ENCODE measurements at places on chromosomes 2 and 18.
A peak's percentile ranks its signal among the peaks of the same experiment; 100 is the strongest.

- no peak for DNase-seq
Measured at GRCh38 chr2:28153851-28154250, 238.8 kb upstream of the FOSL2 start.

GRCh38 chr18:38369772-38370690 is 804.4 kb upstream of the CELF4 start:
- no peak for DNase-seq

DNA sequence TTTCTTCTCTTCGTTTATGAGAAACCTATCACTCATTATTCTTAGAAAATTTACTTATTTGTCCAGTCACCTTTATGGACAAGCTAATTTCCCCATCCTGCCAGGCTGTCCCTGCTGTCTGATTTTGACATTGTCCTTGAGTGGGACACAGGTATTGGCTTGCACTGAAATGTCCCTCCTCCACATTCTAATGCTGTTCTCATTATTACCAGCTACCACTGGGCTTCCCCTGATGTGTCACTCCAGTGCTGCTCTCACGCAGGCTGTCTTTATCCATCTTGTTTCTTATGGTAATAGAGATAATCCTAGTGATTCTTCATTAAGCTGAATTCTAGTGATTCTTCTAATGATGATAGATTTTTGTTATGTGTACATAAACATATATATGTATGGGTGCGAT is 48.1 kb upstream of the RBMS1 start:
- DNase-seq: no peak

DNA sequence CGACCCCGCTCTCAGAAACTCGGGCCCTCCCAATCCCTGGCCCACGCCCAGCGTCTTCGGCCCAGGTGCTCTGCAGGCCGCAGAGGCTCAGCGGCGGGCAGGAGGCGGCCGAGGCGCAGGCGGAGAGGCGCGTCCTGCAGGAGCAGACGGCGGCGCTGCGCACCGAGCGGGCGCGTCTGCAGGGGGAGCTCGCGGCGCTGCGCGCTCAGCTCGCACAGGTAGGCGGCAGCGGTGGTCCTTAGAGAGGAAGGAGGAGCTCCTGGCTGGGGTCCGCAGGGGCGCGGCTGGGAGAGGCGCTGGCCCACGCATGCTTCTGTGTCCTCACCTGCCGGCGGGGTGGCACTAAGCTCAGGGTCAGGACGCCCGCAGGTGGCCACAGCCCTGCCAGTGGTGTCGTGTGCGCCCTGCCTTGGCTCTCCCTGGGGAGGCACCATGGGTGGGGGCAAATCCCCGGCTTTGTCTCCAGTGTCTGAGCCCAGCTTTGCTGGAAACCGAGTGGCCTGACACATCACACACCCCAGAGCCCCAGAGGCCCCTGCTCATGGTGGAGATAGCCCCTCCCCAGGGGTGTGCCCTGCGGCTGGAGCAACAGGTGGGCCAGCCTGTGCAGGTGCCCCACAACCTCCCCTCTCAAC is 14.9 kb upstream of the SNED1 start:
- no peak for DNase-seq

GRCh38 chr18:50880119-50880465 is 1.2 kb downstream of the ME2 start:
- peak; percentile 4 for DNase-seq

DNA sequence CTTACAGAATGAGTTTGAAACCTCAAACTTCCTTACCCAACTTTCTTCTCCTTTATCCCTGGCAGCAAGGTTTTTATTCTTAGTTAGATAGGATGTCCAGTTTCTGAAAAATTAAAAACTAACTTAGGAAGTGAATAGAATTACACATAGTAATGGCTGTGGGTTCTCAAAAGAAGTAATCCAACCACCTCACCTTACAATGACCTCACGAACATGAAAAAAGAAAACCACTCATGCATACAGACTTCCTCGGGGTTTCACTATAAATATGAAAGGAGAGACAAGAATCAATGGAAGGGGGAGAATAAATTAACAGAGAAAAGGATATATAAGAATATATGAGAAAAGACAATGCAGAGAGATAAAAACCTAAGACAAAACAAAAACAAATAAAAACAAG is 1044.3 kb upstream of the KLHL29 start:
- DNase-seq: no peak

- no peak for DNase-seq
Measured at GRCh38 chr2:155714983-155715382, 617.5 kb downstream of the NR4A2 start.

DNA sequence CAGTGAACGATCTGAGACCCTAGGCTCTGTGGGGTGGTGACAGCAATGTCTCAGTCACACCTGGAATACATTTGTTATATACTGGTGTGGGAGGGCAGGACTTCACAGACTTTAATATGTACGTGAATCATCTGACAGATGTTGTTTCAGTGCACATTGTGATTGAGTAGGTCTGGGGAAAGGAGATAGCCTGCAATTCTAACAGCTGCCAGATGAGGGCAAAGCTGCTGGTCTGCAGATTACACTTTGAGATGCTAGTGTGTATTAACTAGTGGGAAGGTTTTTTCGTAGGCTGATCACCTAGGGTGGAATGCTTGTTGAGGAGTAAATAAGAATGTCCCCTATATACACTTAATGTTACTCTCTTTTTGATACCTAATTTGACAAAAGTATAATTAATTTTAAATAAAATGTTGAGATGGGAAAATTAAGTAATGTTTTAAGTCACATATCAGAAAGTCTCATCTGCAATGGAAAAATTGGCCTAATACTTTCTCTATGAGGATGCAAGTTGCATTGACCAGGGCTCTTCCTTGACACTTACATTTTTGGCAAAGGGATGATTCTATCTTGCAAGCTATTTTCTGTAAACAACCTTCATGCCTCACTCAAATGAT is 496.9 kb upstream of the HNMT start:
- DNase-seq: peak; percentile 30

DNA sequence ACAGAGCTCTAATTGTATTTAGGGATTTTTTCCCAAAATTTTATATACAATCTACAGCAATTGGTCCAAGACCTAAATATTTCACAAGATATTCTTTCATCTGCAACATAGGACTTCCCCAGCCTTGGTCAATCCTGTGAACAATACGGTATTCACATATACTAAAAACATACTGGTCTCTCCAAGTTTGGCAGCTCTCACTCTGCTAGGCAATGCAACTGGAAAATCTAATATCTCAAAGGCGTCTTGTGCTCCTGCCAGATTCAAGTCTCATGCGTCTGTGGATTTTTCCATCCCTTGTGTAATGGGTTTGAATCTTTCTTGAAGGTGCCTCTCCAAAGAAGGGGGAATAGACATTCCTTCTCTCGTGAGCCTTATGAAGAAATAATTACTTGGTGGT is 27.4 kb upstream of the MBOAT2 start:
- DNase-seq: peak; percentile 64

- DNase-seq: no peak
Measured at GRCh38 chr18:34352385-34353163, 127.9 kb upstream of the NOL4 start.

DNA sequence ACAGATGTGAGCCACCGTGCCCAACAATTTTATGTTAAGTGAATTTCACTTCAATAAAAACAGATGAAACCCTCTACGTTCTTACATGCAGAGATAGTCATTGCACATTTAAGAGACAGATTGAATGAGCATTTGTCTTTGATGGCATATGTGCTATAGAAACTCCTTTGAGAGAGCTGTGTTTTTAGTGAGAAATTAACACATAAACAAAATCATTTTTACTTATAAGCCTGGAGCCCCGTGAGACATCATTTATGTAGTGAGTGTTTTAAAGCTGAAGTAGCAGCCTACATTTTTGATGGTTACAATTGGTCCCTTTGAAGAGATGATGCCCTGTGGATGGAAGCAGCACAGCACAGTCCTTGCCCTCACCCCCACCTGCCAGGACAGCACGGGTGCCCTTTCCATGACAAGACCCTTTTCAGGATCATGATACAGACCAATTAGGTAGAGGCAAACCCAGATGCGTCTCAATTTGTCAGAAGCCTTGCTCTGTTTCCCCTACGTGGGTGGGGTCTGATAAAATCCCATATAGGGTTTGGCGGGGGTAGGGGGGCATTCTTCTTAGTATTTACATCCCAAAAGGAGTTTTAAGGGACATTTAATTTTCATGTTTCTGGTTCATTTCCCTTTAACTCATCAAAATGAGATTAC is 237.1 kb downstream of the BCL2 start:
- DNase-seq: no peak

GRCh38 chr18:52678034-52678433 is 338.0 kb downstream of the DCC start:
- DNase-seq: no peak

- no peak for DNase-seq
Measured at GRCh38 chr18:52715421-52715820, 375.4 kb downstream of the DCC start.

GRCh38 chr2:190679813-190680591 is 31.1 kb downstream of the NAB1 start:
- DNase-seq: no peak

GRCh38 chr2:9071584-9072124 is 68.2 kb upstream of the MBOAT2 start:
- DNase-seq: no peak

GRCh38 chr2:224894356-224894755 is 147.9 kb downstream of the DOCK10 start:
- no peak for DNase-seq

DNA sequence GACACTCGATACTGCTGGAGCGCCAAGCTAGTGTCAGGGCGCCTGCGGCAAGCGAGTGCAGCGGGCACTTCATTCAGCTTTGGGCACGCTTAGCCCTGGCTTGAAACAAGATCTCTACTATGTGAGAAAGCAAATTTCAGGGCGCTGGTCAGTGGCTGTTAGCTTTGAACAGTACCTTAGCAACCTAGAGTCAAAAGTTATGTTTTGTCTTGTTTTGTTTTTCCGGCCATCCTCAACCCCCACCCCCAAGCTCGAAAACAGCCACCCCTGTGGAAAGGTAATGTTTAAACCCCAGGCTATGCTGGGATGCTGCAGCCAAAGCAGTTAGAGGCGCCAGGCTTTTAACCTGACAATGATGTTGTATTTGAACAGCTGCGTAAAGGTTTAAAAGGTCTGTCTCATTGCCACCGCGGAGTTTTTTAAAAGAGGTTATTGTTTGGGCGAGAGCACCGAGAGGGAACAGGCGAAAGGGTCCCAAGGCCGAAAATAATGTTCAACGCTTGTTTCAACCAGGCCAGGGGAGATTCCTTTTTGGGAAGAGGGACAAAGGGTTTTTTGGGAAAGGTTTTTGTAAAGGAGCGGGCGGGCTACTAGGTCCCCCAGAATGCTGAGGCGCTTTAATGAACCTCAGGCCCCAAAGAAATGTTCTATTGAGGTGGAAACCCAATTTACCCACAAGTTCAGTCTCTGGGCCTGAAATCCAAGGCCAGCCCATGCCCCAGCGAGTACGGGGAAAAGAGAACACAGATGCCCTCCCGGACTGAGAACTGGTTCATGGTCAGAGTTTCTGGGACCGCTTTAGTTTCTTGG is 2.3 kb upstream of the HOXD10 start:
- no peak for DNase-seq

DNA sequence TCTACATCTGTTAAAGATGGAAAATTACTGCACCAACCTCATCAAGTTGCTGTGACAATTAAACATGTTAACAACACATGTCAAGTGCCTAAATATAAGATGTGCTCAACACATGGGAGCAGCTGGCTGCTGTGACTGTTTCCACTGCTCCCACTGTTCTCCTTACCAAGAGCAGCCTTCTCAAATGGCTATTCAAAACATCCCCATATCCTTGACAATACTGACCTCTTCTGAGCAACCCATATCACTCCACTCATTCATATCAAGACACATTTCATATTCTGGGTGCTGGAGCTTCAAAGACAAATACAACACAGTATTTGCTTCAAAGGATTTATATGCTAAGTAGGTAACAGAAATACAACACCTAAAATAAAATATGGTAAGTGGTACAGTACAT is 60.3 kb downstream of the PIAS2 start:
- DNase-seq: no peak

GRCh38 chr2:37454851-37455762 is 110.7 kb downstream of the QPCT start:
- DNase-seq: no peak

- no peak for DNase-seq
Measured at GRCh38 chr2:86675511-86676015, 44.5 kb upstream of the RMND5A start.

- DNase-seq: no peak
Measured at GRCh38 chr2:22536133-22536532, 848.8 kb upstream of the KLHL29 start.

DNA sequence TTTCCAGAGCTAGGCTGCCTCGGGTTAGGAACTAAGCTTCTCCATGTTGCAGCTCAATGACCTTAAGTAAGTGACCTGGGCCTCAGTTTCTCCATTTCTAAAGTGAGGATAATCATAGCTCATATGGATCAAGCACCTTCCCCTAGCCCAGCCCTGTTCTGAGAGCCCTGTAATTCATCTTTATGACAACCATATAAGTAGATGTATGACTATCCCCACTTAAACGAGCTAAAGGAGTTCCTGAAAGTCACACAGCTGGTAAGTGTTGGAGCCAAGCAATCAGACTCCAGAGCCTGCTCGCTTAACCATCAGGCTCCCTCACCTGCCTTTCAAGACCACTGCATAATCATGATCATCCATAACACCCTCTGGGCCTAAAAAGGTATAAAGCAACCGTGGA is 135.4 kb downstream of the SP3 start:
- no peak for DNase-seq

GRCh38 chr2:239747274-239747673 is 277.9 kb downstream of the NDUFA10 start:
- no peak for DNase-seq

DNA sequence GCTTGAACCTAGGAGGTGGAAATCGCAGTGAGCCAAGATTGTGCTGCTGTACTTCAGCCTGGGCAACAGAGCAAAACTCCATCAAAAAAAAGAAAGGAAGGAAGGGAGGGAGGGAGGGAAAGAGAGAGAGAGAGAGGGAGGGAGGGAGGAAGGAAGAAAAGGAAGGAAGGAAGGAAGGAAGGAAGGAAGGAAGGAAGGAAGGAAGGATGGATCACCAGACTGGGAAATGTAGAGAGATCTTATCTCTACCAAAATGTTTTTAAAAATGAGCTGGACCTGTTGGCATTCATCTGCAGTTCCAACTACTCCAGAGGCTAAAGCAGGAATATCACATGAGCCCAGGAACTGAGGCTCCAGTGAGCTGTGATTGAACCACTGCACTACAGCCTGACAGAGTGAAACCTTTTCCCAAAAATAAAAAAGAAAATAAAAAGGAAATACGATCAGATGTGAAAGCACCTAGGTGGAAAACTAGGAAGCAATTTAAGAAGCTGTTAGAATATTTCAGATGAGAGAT is 239.4 kb downstream of the CDH7 start:
- DNase-seq: no peak

Measured in muscle of arm (tissue), 14 donors.